ENCODE measurements at places on chromosomes 5 and 9.
A peak's percentile ranks its signal among the peaks of the same experiment; 100 is the strongest.

DNA sequence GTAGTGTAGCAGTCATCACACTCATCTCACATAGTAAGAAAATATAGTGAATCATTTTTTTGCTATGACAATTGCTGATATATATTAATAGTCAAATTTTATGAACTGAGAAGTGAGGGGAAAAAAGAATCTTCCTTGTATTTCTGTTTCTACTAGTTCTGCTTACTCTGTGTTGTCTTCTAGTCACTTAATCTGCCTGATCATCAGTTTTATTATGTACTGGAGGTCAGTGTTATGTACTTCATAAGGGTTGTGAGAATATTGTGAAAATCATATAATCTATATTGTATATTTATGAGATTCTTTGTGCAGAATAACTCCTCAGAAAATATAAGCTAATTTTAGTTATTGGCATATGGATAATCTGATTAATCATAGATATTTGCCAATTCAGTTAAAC lies 546.9 kb upstream of the RIOK2 start:
- DNase-seq: no peak

GRCh38 chr5:1262381-1262780 lies 32.5 kb downstream of the TERT start:
- DNase-seq: no peak

GRCh38 chr5:141646026-141646425 lies 5.2 kb downstream of the FCHSD1 start:
- DNase-seq: no peak

DNA sequence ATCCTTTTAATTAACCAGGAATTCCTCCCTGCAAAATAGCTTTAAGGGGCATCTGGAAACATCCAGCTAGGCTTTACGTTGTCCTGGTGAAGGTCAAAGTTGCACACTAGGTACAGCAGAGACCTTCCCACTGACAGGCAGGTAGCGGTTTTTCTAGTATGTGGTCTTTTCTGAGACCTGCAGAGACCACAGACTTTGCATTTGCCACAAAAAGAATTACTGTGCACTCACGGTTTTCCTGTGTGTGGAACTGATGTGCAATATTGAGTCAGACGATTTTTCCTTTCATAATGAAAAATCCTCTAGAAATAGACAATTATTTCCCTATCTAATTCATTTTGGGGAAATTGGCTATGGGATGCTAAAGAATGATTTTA lies 417.0 kb upstream of the ADAMTSL1 start:
- peak; percentile 47 for DNase-seq

GRCh38 chr5:153658606-153659005 lies 168.1 kb downstream of the GRIA1 start:
- no peak for DNase-seq

GRCh38 chr5:143979044-143979690 lies 167.2 kb downstream of the HMHB1 start:
- no peak for DNase-seq

GRCh38 chr5:132215329-132215728 lies 12.3 kb downstream of the P4HA2 start:
- DNase-seq: no peak

DNA sequence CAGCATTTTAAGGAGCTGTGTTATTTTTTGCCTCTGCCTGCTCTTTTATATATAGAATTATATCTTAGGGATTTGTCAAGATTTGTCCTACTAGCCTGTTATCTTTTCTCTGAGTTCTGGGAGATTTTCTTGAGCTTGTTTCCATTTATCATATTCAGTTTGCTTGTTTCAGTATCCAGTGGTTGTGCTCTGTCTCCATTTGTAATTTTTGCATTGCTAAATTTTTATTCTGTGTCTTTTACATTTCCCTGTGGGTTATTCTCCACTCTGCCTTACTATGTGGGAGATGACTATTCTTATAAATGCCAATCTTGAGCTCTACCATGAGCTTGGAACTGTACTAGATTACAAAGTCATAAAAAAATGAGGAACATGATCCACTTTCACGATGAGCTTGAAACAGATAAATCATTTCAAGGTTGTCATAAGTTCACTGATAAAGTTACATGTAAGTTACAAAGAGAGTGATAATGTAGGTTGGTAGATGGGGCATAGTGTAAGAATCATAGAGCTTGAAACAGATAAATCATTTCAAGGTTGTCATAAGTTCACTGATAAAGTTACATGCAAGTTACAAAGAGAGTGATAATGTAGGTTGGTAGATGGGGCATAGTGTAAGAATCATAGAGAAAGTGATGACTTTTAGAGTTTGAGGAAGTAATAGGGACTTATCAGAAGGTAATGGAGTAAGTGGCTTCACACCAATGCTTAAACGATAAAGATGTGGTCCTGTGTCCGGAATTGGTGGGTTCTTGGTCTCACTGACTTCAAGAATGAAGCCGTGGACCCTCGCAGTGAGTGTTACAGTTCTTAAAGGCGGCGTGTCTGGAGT lies 287.3 kb downstream of the ADGRV1 start:
- DNase-seq: no peak

DNA sequence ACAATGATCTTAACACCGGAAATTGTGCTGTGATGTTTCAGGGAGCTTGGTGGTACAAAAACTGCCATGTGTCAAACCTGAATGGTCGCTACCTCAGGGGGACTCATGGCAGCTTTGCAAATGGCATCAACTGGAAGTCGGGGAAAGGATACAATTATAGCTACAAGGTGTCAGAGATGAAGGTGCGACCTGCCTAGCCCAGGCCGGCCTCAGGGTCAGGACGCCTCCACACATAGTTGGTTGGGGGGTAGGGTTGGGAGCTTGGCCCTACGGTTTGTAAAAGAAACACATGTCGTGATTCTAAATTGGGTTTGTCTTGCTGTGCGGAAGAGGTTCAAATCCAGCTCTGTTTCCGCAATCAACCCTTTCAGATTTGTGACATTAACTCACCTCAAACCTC lies 6.6 kb downstream of the FCN2 start:
- no peak for DNase-seq

- no peak for DNase-seq
Observed at GRCh38 chr5:60377826-60378225, 322.1 kb downstream of the DEPDC1B start.

- DNase-seq: no peak
Observed at GRCh38 chr5:122377026-122377425, 65.0 kb downstream of the SNCAIP start.

DNA sequence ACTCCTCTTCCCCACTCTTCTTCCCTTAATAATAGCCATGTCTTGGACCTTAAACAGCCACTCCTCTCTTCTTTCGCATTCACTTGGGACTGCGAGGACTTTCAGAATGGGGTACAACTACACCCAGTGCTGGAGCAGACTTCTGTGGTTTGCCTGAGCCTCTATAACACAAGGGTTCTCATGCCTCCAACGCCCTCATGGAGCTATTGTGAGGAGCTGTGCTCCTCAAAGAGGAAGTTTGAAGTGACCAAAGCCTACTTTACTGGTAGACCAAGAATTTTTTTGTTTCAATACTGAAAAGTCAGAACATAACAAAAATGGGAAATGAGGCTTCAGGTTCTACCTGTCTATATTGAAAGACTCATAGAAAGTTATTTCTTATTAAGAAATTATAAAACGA lies 316.4 kb downstream of the PIK3R1 start:
- DNase-seq: no peak

DNA sequence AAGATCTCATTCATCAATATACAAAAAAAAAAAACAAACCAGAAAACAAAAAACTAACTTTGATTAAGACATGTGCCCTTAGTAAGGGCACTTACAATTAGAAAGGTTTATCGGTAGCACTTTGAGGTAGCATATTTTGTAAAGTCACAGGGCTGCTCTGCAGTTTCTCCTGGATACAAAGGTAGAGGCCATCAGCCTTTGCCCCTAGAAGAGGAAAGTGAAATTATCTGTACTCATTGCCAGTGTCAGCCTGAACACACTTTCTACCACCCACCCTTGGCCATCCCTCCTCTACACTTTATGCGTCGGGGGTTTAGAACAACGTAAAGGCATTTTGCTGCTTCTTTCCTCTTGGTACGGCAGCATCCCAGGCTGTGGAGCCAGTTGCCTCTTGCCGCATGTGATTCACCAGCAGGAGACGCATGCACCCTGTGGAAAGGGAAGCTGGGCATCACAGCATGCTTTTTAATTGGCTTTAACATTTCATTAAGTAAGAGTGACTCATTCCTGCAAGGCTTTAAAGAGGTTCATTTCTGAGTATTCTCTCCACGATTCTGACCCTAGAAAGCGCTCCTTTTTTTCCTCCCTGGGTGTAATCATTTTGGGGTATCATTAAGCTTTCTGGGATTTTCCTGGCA lies 84.6 kb downstream of the CEMIP2 start:
- peak; percentile 7 for DNase-seq

- no peak for DNase-seq
Observed at GRCh38 chr5:60821488-60822284, 22.4 kb downstream of the ELOVL7 start.

GRCh38 chr5:168005093-168005492 lies 286.4 kb upstream of the WWC1 start:
- DNase-seq: no peak

DNA sequence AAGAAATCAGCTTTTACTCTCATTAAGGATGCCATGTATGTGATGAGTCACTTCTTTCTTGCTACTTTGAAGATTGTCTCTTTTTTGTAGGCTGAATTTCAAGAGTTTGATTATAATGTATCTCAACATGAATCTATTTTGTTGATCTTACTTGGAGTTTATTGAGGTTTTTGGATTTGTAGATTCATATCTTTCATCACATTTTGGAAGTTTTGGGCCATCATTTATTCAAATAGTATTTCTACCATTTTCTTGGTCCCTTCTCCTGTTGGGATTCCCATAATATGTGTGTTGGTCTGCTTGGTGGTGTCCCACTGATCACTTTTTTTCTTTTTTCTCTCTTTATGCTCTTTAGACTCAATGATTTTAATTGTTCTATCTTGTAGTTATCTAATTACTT lies 116.3 kb downstream of the CNTLN start:
- no peak for DNase-seq

DNA sequence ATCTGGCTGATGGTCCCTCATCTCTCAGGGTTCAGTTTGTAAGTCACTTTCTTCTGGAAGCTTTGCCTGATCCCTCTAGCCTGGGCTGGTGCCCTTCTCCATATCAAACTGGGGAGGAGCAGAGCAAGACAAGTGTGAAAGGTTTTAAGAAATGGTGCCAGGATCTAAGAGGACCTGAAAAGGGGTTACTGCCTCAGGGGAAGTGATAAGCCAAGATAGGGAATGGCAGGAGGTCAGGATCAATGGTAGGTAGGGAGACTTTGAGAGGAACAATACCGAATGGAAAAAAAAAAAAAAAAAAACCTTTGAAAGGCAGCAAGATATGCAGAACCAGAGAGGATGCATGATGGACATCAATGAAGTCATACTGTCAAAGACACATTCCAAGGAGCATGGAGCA lies 67.5 kb upstream of the TLR4 start:
- no peak for DNase-seq

DNA sequence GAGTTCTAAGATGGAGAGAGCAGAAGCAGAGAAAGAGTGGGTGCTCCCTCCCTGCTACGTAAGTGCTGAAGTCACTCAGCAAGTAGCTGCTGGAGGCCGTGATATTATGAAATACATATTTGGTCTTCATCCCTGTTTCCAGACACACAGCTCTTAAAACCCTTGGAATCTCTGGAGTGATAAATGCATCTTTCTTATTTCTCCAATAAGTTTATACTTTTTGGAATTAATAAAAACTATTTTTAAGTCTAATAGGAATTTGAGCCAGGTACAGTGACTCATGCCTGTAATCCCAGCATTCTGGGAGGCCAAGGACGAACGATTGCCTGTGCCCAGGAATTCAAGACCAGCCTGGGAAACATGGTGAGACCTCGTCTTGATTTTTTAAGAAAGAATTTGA lies 60.6 kb downstream of the AUH start:
- no peak for DNase-seq

GRCh38 chr5:177366528-177367322 lies 9.0 kb downstream of the RGS14 start:
- no peak for DNase-seq

DNA sequence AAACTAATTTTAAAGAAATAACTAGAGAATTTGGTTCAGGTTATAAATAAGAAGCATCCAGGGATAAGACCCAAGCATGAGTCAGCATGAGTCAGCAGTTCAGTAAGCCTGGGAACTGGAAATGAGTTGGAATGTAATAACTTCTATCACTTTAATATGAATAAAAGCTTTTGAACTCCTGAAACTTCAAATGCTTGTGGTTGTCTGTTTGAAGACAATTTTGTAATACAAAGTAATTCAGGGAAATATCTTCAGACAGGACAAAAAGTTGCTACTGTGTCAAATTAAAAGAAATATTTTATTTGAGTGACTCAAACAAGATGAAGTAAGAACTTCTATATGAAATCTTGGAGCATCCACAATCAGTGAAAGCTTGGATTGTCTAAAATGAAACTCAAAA lies 331.2 kb upstream of the DAB2 start:
- no peak for DNase-seq

DNA sequence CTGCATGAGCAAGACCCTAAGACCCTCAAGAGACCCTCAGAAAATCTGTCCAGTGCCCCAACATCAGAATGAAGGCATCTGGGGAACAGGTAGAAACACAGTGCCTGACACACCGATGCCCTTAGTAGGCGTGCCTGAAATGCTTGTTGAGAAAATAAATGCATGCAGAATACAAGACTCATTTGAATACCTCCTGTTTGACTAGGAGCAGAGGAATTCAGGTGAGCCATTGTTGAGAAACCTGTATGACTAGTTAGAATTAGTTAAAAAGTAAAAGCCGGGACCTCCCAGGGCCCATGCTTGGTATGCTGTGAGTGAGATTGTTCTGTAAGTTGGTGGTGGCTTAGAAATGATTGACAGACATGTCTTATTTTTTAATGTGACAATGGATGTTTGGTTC lies 55.0 kb downstream of the WWC1 start:
- no peak for DNase-seq

GRCh38 chr5:132369474-132370180 lies at the start of gene SLC22A5:
Gene SLC22A5 (plus strand): TSS chr5:132369710. CDS start chr5:132369973, 263 bp downstream.
- peak; percentile 74 for DNase-seq

DNA sequence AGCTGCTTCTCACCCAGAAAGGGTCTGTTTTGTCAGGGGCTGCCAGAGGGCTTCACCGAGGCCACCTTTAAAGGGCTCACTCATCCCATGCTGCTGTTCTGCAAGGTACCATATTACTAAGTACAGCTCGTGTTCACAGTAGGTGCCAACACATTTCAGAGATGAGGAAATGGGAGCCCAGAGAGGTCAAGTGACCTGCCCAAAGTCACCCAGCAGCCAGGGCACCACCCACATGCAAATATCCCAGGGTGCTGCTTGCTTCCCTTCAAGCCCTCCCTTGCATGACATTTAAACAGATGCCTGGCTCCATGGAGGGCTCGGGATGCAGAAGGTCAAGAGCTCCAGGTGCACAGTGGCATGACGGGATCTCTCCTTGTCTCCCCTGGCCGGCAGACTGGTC lies 123.5 kb upstream of the SARDH start:
- no peak for DNase-seq

DNA sequence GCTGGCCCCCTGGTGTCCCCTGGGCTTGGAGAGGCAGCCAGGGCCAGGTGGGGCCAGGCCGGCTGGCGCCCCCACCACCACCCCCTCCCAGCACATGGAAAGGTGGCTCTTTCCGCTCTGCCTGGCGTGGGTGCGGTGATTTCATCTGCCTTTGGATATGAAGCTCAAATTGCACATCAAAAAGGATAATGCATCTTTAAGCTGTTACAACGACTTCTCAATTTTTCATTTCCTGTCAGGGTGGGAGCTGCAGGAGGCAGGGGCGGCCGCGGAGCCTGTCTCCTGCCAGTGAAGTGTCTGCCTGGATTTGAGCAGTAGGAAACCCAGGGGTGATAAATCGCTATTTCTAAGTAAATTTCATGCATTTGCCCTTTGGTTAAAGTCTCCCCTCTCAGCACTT lies 169.2 kb upstream of the MVB12B start:
- no peak for DNase-seq

- DNase-seq: no peak
Observed at GRCh38 chr5:72619251-72619650, 112.0 kb upstream of the ZNF366 start.

- DNase-seq: no peak
Observed at GRCh38 chr5:127660047-127660733, 11.3 kb downstream of the CTXN3 start.
